Stimulated activated CD8-positive, alpha-beta memory T cell treated with anti-CD3 and anti-CD28 coated beads, Interleukin-7, amount 100 ng/mL, for 1 hour (primary cell): ENCODE measurements at places on chromosomes 11 and 22.

- no peak for DNase-seq
Measured at GRCh38 chr11:17206463-17206862, 1.3 kb downstream of the PIK3C2A start.

- DNase-seq = no peak
Measured at GRCh38 chr22:50293441-50294318, 13.8 kb downstream of the PLXNB2 start.

DNA sequence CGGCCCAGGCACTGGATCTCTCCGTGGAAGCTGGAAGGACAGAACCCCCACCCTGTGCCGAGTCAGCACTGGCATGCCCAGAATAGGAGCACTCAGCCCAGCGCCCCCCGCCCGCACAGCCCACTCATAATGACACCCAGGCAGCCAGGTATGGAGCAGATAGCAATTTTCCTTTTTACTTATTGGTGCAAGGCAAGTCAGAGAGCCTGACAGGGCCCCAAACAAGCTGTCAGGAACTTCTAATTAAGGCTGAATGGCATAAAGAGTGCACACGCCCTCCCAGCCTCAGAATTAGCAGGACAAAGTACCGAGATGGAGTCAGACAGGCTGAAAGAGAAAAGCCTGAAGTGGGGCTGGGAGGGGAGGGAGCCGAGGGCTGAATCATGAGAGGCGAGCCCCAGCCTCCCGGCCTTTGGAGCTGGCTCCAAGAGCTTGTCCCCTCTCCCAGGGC, 76.9 kb downstream of the DSCAML1 start:
- no peak for DNase-seq

GRCh38 chr22:49638001-49638400, 189.7 kb downstream of the BRD1 start:
- DNase-seq = no peak

DNA sequence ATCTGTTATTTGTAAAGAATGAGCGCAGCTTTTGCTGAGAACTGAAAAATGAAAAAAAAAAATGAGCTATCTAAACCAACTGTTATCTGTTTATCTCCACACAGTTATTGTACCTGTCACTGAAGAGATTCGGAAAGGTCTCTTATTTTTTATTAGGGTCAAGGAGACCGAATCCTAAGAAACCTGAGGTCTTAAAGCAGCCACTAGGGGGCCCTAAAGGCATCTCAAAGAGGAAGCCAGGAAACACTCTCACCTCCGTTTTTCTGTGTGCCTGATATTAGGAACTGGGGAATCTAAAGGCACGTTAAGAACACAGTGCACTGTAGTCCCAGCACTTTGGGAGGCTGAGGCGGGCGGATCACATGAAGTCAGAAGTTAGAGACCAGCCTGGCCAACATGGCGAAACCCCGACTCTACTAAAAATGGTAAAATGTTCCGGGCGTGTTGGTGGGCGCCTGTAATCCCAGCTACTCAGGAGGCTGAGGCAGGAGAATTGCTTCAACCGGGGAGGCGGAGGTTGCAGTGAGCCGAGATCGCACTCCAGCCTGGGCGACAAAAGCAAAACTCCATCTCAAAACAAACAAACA, 3.5 kb upstream of the LARGE1 start:
- no peak for DNase-seq
